Substantia nigra (tissue), 51 donors: ENCODE measurements at places on chromosomes 12 and 14.

DNA sequence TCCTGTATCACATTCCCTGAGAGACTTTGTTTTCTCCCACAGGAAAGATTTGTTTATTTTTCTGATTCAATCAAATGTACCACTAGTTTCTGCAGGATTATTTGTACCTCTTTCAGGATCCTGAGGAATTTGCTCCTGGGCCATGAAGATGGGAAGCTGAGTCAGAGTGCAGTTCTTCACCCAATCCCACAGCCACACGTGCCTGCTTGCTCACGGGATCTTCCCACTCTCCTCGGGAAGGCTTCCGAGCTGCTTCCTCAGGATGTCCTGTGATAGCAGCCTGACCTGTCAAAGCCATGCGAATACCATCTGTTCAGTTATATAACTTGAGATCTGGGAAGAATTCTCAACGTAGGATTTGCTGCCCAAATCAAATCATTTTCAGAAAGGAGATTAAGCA is 41.8 kb upstream of the HIF1A start:
- DNase-seq, result no peak

GRCh38 chr14:100714258-100714892 is 12.3 kb upstream of the DLK1 start:
- no peak for DNase-seq

- no peak for DNase-seq
These were observed 41.2 kb upstream of the TCL1B start for GRCh38 chr14:95644981-95645380.

DNA sequence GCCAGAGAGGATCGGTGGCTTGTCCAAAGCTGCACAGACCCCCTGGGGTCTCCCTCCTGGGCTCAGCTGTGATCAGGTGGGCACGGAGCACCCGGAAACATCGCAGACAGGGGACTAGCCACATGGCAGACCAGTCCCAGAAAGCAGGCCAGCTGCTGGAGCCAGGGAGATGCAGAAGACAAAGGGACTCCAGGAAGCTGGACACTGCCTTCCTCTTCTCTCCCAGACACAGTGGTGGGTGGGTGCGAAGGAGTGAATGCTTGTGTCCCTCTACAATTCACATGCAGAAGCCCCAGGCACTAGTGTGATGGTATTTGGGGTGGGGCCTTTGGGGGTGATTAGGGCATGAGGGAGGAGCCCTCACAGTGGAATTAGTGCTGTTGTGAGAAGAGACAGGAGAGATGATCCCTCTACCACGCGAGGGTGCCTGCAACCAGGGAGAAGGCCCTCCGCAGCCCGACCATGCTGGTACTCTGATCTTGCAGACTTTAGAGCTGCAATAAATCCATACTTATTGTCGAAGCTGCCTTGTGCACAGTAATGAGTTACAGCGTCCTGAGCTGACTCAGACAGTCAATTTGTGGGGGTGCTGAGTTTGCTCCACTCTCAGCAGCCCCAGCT is 95.2 kb downstream of the CALM1 start:
- no peak for DNase-seq

GRCh38 chr12:93788853-93789252 is 111.7 kb downstream of the CRADD start:
- DNase-seq, result no peak

GRCh38 chr14:35295845-35296161 is 3.6 kb downstream of the PSMA6 start:
- DNase-seq, result no peak

DNA sequence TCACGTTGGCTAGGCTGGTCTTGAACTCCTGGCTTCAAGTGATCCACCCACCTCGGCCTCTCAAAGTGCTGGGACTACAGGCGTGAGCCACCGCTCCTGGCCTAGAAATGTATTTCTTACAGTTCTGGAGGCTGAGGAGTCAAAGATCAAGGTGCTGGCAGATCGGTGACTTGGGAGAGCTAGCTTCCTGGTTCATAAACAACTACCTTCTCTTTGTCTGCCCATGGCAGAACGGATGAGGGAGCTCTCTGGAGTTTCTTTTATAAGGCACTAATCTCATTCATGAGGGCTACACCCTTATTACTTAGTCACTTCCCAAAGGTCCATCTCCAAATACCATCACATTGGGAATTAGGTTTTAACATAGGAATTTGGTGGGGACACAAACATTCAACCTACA is 38.9 kb downstream of the SLC17A8 start:
- DNase-seq, result no peak
